ENCODE measurements at places on chromosomes 5 and 9.

- DNase-seq = no peak
Observed at GRCh38 chr5:7209658-7210057, 186.3 kb upstream of the ADCY2 start.

DNA sequence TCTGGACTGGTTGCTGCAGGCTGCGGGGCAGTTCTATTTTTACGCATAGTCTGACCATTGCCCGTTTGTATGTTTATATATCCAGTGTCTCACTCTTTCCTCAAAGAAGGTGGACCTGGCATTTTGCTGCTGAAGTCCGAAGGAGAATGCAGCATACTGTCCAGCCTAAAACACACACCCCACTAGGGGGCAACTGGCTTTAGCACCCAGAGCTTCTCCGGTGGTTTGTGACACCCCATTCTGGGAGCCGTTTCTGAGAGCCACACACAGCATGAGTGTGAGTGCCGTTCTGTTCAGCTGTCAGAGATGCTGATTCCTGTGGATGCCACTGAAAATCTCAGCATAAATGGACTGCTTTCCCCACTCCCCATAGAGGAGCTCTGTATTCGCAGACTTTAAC is 290.5 kb upstream of the TAS2R1 start:
- DNase-seq = no peak

DNA sequence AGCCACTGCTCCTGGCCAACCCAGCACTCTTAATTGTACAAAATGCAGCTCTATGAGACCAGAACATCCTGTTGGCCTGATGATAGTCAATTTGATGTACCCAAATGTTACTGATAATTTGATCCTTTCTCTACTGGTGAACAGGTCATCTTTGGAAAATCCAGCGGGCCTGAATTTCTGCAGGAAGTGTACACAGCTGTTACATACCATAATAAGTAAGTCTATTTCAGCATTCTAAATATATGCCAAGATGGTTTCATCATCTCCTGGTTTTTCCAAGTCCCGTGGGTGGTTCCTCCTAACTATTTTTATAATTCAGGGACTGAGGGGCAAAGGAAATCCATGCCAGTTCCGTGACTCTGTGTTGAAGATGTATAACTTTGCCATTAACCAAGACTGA is 155.4 kb downstream of the DOCK8 start:
- no peak for DNase-seq

DNA sequence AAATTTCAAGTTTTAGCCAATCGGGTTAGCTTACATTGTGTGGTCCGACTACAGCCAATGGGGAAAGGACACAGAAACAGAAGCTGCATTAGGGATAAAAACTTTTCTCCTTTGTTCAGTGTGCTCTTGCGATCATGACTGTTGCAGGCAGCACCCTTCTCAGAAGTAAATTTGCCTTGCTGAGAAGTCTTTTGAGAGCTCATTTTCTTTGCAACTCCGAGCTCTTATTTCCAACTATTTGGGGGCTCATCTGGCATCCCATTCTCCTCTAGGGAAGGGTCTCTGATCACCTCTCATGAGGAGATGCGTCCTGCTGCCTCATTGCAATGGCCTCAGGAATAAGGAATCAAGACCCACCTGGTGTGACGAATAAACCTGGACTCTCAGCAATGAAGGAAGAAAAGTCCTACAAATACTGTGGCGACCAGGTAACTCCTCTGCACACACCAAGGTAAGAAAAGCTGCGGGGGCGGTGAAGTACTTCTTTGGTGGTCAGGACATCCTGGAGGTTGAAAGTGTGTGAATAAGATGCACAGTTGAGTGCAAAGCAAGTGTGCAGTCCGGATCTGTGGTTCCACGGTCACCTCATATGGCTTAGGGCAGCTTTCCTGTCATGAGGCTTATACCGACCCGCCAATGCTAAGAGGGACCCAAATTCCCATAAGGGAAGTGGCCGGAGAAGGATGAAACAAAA is 20.4 kb downstream of the CNOT8 start:
- DNase-seq = no peak

All from nucleus accumbens (tissue), 56 donors.